Activated T-helper 1 cell treated with Interleukin-2 at 50 U/mL for 16 hours (primary cell): ENCODE measurements at places on chromosomes 11 and 22.

DNA sequence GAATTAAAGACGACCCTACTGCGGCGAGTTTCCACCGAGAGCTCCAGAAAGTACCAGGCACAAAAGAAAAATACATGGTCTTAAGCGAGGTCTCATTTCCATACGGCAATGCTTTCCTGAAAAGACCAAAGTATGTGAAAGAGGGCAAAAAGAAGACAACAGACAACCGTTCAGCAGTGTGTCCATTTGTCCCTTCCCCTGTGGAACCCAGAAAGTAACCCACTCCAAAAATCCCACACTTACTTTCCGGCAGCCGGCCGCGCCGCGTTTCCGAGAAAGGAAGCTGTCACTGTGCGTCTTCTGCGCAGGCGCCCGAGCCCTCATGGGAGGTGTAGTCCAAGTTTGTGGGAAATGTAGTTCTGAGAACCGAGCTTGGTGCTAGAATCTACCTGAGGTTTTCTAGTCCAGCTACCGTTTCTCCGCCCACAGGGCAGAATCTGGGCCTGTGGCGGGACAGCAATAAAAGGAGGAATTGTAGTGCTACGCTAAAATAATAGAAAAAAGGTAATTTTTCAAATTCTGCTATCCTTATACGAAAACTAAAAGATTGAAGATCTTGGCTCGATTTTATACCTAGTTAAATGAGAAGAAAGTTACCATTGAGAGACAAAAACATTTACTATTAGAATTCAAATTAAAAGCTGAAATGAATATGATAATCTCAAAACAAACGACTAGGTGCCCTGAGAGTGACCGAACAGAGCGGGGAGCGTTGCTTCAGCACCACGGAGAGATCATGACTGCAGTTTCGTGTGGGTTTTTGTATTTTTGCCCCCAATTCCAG, at the start of gene PUS3:
Gene PUS3, minus strand, starts transcription at position 280 of the 784 bp plus-strand sequence. CDS start 6,922 bp downstream, outside the sequence.
- peak; percentile 74 for DNase-seq

DNA sequence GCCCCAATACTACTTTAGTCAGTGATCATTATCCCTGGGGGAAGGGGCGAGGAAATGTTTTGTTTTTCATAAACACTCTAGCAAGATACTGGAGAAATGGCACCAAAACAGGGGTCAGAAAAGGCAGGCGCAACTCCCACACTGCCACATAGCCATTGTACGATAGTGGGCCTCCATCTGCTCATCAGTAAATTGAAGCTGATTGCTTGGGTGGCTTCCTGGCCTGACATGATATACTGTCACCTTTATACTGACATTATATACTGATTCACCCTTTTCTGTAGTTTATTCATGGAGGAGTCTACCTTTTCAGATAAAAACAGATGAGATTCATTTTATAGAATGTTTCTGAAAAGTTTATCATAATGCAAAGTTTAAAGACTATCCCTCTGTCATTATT, 51.6 kb upstream of the CCDC34 start:
- no peak for DNase-seq

GRCh38 chr22:44603767-44604166, 98.2 kb upstream of the PRR5 start:
- DNase-seq: no peak

GRCh38 chr11:76577921-76578653, 92.5 kb downstream of the LRRC32 start:
- no peak for DNase-seq

DNA sequence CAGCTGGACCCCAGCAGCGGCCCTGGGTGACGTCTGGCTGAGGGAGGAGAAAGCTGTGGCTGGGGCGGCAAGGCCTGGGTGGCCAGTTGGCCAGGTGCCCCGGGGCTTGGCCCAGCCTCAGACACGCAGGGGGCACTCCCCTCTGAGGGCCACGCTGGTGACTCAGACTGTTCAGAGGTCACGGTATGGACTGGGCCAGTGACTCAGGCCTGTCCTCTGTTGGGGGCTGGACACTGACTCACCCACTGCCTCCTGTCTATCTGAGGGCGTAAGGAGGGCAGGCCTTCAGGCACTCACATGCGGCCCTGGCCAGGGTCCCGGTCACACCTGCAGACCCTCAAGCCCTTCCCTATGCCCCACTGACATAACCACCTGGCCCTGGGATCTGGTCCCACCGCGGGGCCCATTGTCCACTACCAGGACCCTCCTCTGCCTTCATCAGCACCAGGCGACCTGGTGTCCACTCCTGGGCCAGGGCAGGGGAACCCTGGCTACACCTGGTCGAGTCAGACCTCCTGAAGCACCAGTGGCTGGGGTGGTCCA, 3.7 kb upstream of the MUC5AC start:
- no peak for DNase-seq

GRCh38 chr22:50471962-50472361, 2.9 kb downstream of the SBF1 start:
- DNase-seq: no peak

DNA sequence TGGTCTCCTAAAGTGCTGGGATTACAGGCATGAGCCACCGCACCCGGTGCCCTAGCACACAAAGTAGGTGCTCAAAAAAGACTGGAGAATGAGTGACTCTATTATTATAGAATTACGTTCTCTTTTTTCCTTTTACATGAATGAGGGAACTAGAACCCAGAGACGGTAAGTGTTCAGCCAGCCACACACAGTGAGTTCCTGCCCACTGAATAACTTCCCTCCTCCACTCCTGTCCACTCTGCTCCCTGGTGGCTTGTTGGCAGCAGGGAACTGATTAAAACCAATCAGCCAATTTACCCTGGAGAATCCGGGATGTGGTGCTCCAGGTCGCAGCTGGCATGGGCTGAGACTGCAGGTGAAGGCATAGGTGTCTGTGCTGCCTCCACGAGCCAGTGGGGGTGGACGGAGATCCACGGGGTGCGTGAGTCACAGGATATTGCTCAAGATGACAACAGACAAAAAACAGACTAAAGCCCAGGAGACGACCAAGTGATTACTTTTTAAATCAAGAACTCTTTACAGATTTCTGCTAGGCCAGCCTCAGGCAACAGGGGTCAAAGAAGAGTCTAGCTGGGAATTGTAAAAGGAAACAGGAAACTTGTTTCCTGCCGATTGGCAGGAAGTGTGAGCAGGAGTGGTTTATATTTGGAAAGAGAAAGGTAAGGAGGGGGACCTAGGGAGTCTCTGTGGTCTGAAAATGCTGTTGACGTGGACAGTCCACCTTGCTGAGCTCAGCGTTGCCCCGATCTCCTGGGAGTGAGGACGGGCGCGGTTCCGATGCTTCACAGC, 95.2 kb upstream of the TP53I11 start:
- DNase-seq: no peak

- no peak for DNase-seq
Measured at GRCh38 chr22:45966320-45966894, 10.6 kb downstream of the WNT7B start.

GRCh38 chr11:16825968-16826367, 87.5 kb downstream of the C11orf58 start:
- no peak for DNase-seq

- no peak for DNase-seq
Measured at GRCh38 chr11:19659529-19659928, 53.1 kb upstream of the NAV2 start.

DNA sequence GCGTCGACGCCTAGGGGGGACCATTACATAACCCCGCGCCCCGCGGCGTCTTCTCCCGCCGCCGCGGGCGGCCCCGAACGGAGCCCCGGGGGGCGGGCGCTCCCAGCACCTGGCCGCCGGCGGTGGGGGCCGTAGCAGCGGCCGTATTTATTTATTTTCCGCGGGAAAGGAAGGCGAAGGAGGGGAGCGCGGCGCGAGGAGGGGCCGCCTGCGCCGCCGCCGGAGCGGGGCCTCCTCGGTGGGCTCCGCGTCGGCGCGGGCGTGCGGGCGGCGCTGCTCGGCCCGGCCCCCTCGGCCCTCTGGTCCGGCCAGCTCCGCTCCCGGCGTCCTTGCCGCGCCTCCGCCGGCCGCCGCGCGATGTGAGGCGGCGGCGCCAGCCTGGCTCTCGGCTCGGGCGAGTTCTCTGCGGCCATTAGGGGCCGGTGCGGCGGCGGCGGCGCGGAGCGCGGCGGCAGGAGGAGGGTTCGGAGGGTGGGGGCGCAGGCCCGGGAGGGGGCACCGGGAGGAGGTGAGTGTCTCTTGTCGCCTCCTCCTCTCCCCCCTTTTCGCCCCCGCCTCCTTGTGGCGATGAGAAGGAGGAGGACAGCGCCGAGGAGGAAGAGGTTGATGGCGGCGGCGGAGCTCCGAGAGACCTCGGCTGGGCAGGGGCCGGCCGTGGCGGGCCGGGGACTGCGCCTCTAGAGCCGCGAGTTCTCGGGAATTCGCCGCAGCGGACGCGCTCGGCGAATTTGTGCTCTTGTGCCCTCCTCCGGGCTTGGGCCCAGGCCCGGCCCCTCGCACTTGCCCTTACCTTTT, at the start of gene EP300:
Gene EP300, plus strand, starts transcription at position 570 of the 795 bp plus-strand sequence. CDS start 413 bp downstream, outside the sequence.
- DNase-seq: peak; percentile 81
